Activated CD8-positive, alpha-beta memory T cell treated with anti-CD3 and anti-CD28 coated beads for 1 hour (primary cell): ENCODE measurements at places on chromosomes 3 and 15.
A peak's percentile ranks its signal among the peaks of the same experiment; 100 is the strongest.

DNA sequence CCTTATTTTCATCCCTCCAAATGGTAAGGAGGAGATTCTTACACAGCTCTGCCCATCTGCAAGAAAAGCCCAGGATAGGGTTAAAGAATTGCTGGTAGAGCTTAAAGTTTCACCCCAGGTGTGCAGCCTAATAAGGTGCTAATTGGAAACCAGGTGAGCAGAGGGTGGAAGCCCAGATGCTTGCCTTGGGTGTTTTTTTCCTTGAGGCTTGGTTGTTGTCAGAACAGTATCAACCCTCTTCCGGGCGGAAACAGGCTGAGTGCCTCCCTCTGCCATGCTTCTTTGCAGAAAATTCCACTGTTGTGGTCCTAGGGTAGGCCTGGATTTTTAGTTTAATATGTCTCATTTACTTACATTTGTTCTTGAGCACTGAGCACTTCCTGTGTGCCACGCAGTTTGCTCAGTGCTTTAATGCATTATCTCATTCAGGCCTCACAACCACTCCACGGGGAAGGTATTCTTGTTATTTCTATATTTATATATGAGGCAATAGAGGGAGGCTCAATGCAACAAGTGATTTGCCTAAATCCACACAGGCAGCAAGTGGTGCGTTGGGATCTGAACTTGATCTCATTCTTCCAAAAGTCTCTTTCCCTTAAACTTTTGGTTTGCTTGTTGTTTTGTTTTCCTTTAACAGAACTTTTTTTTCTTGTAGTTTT lies 115.0 kb upstream of the LRIG1 start:
- no peak for DNase-seq

DNA sequence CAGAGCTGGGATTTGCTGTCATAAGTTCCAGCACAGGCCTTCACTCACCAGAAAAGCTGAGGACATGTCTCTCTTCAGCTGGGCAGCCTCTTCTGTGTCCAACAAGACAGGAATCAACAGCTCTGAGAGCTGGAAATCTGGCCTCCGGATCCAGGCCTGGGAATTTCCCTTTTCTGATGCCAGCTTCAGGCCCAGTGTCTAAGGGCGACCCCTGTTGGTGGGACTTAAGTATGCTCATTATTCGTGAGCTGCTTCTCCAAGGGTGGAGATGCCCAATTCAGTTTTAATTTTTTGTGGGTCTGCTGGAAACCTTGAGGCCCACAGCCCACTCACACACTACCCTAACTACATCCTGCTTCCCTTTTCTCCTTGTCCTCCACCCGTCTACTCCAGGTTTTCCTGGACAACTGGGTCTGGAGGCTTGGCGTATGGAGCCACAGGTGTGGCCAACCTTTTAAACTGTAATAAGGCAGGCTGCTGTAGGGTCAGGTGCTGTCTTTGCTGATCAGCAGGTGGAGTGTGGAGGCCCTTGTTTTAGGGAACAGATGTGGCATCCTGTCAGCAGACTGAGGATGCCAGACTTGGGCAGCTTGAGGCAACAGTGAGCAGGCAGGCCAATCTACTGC lies 2.6 kb upstream of the CEMIP start:
- DNase-seq: peak; percentile 29

- peak; percentile 11 for DNase-seq
These were observed 183.5 kb upstream of the EOMES start for GRCh38 chr3:27905625-27906024.

GRCh38 chr3:23116081-23116837 lies 86.9 kb upstream of the UBE2E2 start:
- DNase-seq: no peak

DNA sequence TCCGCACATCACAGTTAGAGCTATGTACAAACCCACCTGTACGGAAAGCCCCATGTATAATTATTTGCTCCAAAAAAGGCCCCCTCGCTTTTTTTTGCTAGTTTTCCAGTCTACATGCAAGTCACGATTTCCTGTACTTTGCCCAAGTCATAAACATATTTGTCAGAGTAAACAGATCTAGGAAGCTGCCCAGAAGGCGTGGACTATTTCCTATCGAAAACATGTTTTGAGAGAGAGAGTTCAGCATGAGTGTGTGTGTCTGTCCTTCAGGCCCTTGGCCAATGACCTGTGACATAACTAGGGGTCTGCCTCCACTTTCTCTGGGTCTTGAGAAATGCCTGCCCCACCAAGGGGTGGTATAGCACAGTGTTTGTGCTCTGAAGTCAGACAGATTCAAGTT lies 72.7 kb upstream of the HACD2 start:
- no peak for DNase-seq

- no peak for DNase-seq
These were observed 164.8 kb downstream of the ERC2 start for GRCh38 chr3:56303487-56303886.

GRCh38 chr3:175716446-175716845 lies 857.3 kb downstream of the NAALADL2 start:
- DNase-seq: no peak

GRCh38 chr3:183202004-183202722 lies 39.6 kb upstream of the LAMP3 start:
- DNase-seq: no peak

- no peak for DNase-seq
These were observed 188.3 kb upstream of the EOMES start for GRCh38 chr3:27910456-27910855.

- DNase-seq: no peak
These were observed 60.1 kb downstream of the FNDC3B start for GRCh38 chr3:172099495-172099808.

GRCh38 chr3:14258906-14259904 lies 80.6 kb downstream of the LSM3 start:
- DNase-seq: no peak

GRCh38 chr3:106635271-106635670 lies 742.0 kb upstream of the CCDC54 start:
- no peak for DNase-seq

DNA sequence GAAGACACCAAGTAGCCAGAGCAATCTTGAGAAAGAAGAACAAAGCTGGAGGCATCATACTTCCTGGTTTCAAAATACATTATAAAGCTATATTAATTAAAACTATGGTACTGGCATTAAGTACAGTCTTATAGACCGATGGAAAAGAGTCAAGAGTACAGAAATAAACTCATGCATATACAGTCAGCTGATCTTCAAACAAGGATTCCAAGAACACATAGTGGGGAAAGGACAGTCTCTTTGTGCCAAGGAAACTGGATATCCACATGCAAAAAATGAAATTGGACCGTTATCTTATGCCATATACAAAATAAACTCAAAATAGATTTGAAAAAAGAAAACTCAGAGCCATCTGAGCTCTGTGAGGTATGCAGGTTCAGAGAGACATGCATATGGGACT lies 57.4 kb downstream of the SERP1 start:
- DNase-seq: no peak

DNA sequence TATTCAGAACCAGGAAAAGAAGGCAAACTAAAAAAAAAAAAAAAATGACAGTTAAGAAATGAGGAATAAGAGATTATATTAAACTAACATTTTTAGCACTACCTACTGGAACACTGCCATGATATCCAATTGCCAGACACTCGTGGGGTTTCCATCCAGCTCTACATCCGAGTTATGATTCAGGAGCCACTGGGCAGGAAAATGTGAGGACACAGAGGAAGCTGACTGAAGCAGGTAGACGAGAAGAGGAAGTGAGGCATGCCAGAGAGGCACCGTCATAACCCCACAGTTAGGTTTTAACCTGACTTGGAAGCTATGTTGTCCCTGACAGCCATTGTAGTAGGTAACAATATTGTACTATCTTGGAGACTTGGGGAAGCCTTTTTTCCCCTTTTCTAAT lies 495.0 kb downstream of the NLGN1 start:
- DNase-seq: no peak

- no peak for DNase-seq
These were observed 51.8 kb downstream of the ONECUT1 start for GRCh38 chr15:52738311-52738710.

GRCh38 chr3:110593749-110594148 lies 477.9 kb upstream of the NECTIN3 start:
- no peak for DNase-seq

DNA sequence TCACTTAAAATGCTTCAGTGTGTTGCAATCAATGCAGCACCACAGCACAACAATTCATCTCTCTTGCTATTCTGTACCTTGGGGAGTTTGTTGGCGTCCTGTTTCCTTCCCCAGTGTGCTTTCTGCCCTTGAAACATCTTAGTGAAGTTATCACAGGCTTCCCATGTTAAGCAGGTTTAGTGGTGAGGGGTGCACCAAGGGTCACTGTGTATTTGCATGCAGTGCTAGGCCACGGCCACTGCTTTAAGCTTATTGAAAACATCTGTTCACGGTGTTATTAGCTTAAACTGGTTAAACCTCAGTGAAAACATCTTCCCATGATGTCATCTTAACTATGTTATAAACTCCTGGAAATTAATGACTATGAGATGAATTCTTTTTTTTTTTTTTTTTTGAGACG lies 217.3 kb upstream of the GOLIM4 start:
- no peak for DNase-seq

DNA sequence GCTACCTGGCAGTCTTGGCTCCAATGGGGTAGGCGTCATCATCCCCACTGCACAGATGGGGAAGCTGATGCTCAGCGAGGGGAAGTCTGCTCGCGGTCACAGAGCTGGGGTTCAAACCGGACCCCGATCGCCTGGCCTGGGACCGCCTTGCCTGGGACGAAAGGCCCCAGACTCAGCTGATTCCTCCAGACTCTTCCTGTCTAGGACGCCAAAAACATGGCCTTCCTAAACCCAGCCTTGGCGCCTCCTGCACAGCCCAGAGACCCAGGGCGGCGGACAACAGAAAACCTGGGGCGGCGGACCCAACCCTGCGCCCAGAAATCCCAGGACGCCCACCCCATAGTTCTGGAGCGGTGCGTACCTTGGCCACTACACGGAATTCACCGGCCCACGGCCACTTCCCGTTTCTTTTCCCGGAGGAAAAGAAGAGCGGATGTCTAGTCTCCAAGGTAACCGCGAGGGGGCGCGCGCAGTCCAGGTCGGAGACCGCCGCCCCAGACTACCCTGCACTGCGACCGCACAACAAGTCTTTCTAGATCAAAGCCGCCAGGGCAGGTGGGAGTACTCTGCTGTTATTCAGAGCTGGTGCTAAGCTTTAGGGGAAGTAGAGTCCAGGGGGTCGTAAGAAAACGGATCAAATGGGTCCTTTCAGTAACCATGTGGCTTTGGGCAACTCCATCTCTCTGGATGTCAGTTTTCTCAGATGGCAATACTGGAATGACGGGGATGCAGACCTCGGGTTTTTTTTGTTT lies 4.9 kb upstream of the IL17RD start:
- peak; percentile 49 for DNase-seq

DNA sequence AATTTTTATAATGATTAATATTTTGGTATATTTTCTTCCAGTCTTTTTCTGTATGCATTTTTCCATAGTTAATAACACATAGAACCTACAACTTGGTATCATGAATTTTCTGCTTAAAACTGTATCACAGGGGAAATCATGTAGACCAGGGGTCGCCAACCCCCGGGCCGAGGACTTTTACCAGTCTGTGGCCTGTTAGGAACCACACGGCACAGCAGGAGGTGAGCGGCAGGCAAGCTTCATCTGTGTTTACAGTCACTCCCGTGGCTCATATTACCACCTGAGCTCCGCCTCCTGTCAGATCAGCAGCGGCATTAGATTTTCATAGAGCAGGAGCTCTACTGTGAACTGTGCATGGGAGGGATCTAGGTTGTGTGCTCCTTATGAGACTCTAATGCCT lies 54.7 kb downstream of the RPL22L1 start:
- no peak for DNase-seq

DNA sequence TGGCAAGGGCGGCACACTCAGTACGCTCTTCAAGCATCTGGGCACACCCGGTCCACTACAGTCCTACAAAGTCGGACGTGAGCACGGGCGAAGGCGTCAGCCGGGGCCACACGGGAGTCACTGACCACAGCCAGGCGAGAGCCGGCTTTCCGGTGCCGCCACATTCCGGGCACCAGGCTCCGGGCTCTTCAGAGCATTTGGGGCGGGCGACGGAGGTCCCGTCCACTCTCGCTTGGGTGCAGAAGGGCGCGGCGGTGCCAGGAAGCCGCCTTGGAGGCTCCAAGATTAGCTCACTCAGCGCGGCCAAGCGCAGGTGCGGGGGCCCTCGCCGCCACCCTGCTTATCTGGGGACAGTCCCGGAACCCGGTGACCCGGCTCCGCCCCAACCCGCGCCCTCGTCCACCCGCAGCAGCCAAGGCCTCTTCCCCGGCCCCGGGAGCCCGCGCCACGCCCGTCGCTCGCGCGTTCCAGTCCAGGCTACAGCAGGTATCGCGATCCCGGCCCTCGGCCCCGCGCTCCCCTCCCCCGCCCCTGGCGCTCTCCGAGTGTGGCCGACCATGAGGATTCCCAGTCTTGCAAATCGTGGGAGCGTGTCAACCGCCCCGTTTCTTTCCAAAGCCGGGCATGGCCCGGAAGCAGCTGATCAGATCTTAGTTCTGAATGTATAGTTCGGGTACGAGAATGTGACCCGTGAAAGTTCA lies at the start of gene ADPRH:
TSS of gene ADPRH (plus strand) at position 127 of the 701 bp plus-strand sequence. CDS start 2,678 bp downstream, outside the sequence.
- DNase-seq: peak; percentile 21

DNA sequence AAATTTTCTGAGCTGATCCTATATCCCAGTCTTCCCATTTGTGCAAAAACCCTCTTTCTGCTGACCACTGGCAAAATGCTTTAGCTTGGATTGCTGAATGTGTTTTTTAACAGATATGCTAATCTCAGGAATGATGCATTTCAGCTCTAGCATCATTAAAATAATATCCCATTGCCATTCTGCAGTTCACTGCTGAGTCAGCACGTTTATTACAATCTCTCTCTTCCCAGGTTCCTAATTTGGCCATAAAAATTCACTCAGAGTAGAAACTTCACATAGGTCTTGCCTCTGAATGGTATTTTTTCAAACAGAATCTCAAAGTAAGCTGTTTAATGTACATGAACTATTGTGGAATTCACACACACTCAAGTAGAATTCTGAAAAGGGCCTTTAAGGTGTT lies 509.6 kb upstream of the SUCLG2 start:
- no peak for DNase-seq

DNA sequence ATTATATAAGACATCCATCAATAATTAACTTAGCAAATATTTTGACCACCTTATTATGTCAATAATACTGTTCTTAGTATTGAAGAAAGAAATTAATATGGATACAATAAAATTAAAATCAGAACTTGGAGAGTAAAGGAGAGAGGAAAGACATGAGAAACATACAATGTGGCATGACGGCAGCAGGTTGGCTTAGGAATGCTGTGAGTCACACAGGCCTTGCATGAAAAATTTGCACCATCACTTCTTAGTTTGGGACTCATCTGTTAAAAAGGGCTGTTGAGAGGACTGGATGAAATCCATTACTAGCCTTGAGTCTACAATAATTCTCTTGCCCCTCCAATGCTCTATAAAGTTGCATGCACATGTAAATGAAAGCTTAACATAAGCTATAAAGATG lies 880.8 kb downstream of the ROBO1 start:
- no peak for DNase-seq

DNA sequence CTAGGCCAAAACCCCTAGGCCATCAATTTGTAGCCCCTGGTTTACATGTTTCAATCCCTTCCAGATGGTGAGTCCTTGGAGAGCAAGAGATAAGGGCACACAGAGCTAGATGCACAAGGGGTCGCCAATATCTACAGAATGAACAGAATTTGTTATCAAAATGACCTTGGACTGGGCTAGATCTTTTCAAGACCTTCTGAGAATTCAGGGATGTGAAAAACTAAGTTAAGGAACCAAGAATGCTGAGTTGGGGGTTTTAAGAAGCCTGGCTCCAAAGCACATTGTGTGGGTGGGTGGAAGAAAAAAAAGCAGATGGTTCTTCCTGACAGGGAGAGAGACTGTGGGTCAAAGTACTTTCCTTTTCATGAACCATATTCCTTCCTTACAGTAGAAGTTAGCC lies 10.2 kb downstream of the CDCP1 start:
- DNase-seq: no peak

- no peak for DNase-seq
These were observed 204.7 kb upstream of the CTNNB1 start for GRCh38 chr3:40994611-40995010.

GRCh38 chr3:192831111-192831644 lies 86.5 kb downstream of the MB21D2 start:
- DNase-seq: no peak
